NCI-H774 (cell line): ENCODE measurements at places on chromosomes 4 and X.

DNA sequence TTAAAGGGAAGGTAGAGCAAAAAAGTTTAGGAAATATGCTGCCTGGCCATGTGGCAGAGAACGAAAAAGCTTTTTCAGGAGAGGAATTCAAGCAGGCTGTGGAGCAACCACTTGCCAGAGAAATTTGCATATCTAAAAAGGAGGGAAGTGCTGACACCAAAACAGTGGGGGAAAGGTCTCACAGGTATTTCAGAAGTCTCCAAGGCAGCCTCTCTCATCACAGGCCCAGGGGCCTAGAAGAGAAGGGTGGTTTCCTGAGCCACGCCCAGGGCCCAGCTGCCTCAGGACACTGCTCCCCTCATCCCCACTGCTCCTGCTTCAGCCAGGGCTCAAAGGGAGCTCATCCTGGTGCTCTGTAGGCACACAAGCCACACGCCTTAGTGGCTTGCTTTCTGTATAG lies 29.9 kb upstream of the STS start:
- DNase-seq, result no peak

DNA sequence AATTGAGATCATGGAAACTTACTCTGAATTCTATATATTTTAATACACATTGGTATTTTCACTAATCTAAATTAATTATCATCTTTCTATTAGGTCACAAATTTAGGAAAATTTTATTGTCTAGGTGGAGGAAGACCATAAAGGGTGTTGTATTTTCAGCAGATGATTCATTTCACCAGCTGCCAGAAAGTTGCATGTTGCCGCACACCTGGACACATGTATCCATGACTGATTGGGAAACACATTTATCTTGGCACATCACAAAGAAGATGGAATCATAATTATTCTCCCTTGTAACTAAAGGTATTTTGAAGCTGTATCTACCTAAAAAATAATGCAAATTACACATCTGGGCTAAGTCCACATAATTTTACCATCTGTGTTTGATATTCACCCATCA lies 33.1 kb downstream of the SLC7A11 start:
- no peak for DNase-seq

GRCh38 chr4:173226401-173226888 lies 57.8 kb downstream of the GALNT7 start:
- no peak for DNase-seq

- peak; percentile 57 for DNase-seq
Measured at GRCh38 chrX:115330498-115331168, 41.1 kb downstream of the LUZP4 start.

DNA sequence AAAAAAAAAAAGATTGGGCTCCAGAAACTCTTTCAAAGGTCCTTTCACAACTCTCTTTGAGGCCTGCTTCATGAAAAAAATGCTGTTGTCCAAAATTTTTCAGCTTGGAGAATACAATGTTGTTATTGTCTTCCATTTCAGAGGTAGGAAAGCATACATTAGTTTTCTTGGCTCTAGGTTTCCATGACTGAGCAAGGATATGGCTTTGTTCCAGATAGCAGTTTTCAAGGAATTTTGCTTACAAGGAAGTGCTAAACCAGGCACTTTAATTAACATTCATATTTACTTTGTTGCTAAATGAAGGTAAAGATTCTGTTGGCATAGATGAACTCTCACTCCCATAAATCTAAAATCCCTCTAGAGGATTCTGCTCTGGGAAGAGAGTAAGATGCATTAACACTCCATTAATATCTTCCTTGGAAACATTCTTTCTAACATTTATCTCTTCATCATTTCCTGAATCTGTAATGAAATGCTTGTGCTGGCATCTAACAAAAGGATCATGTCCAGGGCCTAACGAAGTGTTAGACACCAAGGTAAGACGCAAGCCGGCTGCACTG lies 118.4 kb downstream of the COL25A1 start:
- DNase-seq, result no peak

DNA sequence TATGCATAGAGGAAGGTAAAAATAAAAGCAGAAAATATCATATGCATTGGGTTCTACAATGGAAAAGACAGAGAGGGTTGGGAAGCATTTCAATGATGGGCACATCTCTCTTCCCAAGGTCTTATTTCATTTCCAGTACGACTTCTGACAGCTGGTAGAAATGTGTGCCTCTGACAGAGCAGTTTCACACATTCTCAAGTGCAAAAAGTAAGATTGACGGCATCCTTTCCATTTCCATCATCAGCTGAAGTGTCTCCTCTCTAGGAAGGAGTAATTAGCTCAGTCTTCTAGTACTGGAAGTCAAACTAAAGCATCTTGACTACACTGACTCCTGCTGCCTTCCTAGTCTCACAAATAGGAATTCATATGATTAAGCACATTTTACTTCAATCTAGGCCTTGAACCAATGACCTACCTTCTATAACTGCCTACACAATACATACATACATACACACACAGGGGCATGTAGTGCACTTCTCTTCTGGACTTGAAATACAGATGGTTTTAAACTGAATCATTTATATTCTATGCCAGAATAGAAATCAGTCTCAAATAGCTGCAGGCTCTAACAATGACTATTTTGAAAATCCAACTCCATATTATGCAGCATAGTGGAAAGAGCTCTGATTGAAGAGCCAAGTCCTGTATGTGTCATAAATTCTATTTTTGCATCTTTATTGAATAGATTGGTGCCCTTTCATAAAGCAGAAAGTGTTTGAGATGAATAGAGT lies 473.4 kb downstream of the INPP4B start:
- DNase-seq, result no peak

GRCh38 chr4:136967069-136967468 lies 565.2 kb downstream of the PCDH18 start:
- DNase-seq, result no peak

DNA sequence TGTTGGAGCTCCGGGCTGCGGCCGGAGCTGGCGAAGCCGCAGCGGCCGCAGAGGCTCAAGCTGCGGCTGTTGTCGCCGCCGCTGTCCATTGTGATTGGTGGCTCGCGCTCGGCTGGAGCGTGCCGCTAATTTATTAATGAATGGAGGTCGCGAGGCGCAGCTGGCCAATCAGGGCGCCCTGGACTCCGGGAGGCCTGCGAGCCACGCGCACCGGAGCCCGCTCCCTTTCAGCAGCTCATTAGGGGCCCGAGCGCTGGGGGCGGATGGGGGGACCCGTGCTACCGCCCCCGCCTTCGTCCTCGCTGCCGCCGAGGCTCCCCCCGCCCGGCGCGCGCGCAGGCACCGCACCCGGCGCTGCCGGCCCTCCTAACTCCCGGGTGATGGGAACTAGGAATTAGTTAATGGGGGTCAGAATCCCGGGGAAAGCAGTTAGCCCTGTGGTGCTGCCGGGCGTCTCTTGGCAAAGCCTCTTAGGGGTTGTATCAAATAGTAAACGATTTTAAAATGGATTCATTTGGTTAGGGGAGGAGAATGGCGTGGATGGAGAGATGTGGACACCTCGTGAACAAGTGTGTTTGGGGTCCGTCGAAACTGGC lies 589 bp upstream of the NEUROG2 start:
- no peak for DNase-seq

- DNase-seq, result no peak
Measured at GRCh38 chr4:4984186-4984585, 35.1 kb downstream of the CYTL1 start.

DNA sequence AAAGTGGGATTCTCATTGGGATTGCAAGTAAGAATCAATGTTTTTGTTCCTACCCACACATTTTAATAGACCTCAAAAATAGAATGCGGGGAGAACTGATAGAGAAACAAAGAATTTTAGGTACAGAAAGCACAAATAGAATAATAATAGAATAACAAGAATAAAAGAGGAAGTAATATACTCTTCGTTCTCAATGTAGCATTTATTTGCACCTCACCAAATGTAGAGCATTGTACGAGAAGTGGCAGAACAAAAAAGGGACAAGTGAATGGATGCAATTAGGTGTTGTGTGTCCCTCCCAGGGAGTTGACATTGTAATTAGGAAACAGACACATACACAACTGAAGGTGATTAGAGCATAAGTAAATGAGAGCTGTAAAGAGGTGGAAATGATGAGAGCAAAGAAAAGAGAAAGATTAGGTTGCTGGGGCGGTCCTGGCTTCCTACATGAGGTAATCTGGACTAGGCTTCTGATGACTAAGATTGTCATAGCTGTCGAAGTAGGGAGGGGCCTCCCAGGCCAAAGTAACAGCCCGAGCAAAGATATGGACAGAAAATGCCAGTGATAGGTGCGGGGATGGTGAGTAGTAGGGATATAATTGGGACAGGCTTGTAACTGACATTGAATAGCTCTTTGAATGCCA lies 10.4 kb downstream of the RAB9A start:
- DNase-seq, result peak; percentile 0

- no peak for DNase-seq
Measured at GRCh38 chr4:81146466-81146865, 68.6 kb downstream of the PRKG2 start.

- DNase-seq, result no peak
Measured at GRCh38 chr4:158821228-158821971, 52.6 kb downstream of the FNIP2 start.

GRCh38 chr4:54946741-54947140 lies 178.7 kb downstream of the KDR start:
- peak; percentile 58 for DNase-seq

- DNase-seq, result no peak
Measured at GRCh38 chr4:186669159-186669731, 54.4 kb downstream of the FAT1 start.

DNA sequence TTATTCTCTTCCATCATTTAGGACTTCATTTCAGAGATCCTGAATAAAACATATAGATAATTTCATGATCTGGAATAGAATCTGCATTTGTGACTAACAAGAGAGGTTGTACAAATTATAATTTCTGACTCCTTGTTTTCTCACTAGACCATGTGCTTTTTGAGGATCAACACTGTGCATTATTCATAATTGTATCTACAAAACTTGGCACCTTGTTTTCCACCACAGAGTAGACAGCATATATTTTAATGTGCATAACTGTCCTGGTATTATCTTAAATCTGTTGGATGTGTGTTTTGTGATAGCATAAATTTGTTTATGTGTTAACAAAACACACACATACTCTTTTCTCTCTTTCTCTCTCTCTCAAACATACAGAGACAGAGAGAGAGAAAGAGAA lies 514.9 kb upstream of the GALNT7 start:
- no peak for DNase-seq

DNA sequence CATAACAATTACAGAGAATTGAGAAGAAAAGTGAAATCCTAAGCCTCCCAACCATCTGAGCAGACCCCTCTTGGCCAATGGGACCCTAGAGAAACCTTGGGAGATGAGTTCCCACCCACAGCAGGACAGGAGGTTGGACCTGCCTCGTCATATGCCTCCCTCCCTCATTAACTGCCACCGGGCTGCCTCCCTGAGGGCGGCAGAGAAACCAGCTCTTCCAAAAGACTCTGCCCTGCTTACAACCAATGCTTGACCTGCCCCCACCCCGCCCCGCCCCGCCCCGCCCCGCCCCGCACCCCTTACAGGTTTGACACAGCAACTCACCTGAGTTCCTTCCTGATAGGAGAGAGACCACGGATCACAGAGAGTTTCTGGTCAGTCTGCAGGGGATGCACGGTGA lies 86.1 kb downstream of the ADRA2C start:
- DNase-seq, result no peak

- no peak for DNase-seq
Measured at GRCh38 chrX:30990361-30990760, 81.5 kb downstream of the FTHL17 start.

GRCh38 chr4:154502111-154502510 lies 10.5 kb upstream of the DCHS2 start:
- DNase-seq, result no peak

GRCh38 chrX:22081475-22082092 lies 49.5 kb downstream of the PHEX start:
- DNase-seq, result no peak

DNA sequence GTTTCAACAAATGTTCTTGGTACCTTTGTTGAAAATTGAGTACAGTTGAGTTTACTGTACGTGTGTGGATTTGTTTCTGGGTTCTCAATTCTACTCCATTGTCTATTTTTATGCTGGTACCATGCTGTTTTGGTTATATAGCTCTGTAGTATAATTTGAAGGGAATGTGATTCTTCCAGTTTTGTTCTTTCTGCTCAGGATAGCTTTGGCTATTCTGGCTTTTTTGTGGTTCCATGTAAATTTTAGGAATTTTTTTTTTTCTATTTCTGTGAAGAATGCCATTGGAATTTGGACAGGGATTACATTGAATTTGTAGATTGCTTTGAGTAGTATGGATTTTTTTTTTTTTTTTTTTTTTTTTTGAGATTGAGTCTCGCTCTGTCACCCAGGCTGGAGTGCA lies 373.4 kb downstream of the IL15 start:
- no peak for DNase-seq

- no peak for DNase-seq
Measured at GRCh38 chr4:154660052-154660451, 47.6 kb upstream of the FGG start.
